ENCODE measurements at places on chromosomes 1 and 21.

DNA sequence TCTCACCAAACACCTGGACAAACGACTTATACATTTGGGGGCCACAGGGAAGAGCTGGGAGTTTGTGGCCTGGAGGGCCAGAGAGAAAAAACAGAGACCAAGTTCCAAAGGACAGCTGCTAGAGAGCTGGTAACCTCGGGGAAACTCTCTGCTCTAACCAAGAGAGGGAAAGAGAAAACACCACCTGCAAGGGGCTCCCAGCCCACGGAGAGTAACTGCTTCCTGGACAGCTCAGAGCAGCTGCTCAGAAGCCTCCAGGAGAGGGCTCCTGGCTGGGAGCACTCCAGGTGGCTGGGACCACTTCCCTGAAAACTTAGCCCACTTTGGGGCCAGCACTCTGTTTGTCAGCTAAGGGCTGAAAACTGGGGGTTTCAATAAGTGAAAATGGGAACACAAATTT lies 154.8 kb upstream of the GRIK3 start:
- no peak for DNase-seq

GRCh38 chr1:236303675-236304074 lies 21.9 kb upstream of the ERO1B start:
- no peak for DNase-seq

- no peak for DNase-seq
These were observed 76.2 kb downstream of the BRINP2 start for GRCh38 chr1:177246710-177247580.

- DNase-seq, result peak; percentile 78
These were observed 109.4 kb downstream of the NAV1 start for GRCh38 chr1:201648066-201648906.

DNA sequence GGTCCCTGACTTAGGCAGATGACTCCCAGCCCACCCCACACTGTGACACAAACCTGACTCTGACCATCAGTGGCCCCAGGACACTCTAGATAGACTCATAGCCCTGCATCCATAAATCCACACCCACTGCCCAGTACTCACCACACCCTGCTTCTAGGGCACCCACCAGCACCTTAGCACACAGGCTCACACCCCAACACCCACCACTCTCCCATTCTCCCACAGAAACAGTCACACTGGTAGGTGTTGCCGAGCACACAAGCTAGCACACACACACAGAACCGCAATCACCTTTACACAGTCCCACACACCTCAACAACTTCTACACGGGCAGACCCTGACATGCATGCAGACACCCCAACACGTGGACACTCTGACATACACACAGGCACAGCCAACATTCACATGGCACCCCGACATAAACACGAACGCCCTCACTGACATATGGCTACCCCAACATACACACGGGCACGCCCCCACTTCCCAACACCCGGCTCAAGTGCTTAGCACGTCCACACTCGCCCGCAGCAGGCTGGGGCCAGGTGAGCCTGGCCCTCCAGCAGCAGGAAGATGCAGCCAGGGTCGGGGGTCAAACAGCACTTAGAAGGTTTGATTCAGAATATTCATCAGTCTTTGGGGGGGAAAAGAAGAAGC lies 105.5 kb upstream of the TARDBP start:
- no peak for DNase-seq

- no peak for DNase-seq
These were observed 44.5 kb downstream of the TAS1R2 start for GRCh38 chr1:18814874-18815531.

- DNase-seq, result no peak
These were observed 68.8 kb upstream of the ST6GALNAC3 start for GRCh38 chr1:76005765-76006164.

- DNase-seq, result peak; percentile 69
These were observed 767.7 kb upstream of the ADGRL2 start for GRCh38 chr1:81032973-81033425.

- no peak for DNase-seq
These were observed 4.8 kb upstream of the ATP1A1 start for GRCh38 chr1:116368241-116368640.

DNA sequence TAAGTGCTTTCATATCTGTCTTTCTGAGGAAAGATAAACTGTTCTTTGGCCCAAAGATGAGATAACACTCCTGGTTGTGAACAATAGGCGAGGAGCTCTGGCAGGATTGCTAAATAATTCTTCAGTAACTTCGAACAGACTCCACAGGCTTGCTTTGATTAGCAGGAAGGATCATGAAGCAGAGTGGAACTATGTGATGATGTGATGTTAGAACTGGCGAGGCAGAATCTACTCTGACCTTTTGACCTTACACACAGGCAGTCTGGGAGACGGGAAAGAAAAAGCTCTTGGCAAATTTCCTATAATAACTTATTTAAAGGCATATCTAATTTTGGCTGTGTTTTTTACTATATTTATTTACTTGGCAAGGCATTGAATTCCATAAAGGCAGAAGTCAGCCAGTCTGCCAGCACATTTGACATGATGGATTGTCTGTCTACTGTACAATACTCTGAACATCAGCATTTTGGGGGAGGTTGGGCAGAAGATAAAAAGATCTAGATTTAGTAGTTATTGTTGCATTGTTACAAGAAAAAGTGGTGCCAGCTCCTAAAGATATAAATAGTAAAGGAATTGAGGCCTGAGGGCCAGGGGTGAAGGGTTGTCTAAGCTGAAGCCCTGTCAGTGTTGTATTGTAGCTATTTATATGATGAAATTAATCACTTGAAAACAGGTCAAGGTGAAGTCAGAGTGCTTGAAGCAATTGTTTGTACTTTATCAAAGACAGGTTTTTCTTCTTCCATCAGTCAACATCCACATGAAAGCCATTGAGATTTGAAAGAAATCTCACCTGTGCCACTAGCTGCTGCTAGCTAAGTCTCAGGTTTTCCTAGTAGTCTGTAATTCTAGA lies 708.8 kb downstream of the LTN1 start:
- no peak for DNase-seq

DNA sequence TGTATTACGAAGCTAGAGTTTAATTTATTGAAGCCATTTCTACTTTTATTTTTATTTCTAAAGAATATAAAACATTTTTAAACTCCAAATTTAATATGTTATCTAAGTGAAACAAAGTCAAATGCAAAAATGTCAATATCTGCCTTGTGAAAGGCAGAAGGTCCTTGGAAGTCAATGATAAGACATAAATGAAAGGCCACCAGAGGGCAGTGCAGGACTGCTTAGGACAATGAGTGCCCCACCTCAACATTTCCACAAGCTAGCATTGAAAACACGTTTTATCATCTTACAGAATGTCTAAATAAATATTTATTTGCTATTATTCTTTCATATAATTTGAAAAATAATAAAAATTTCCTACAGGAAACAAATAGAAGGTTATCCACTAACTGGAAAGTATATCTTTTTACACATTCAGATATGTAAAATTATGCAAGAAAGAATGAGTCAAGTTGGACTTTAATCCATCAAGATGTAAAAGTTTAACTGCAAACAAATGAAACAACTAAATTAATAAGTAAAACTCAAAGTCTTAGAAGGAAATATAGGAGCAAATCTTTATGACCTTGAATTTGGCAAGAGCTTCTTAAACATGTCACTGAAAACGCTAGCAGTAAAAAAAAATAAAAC lies 140.1 kb upstream of the FMN2 start:
- peak; percentile 67 for DNase-seq
